ENCODE measurements at places on chromosomes 7 and 10.

- DNase-seq, result no peak
Measured at GRCh38 chr7:96310110-96310509, 11.8 kb downstream of the SLC25A13 start.

GRCh38 chr7:131459256-131459655 lies 97.2 kb downstream of the PODXL start:
- DNase-seq, result no peak

DNA sequence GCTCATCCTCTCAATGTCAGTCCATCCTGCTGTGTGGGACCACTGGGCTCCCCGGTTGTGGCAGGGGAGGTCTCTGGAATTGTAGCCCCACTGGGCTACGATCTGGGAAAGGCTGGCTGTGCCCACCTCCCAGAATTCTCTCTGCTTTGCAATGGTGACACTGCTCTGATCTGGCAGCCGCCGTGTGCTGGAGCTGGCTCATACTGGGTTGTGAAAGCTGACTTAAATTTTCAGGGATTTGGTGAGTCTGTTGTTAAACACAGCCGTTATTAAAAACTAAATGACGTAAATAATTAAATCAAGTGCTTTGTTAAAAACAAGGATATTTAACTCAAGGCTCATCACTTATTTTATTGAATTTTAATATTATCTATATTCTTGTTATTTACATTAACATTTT lies 160.0 kb downstream of the TAX1BP1 start:
- DNase-seq, result no peak

GRCh38 chr7:37076668-37077067 lies 352.4 kb upstream of the AOAH start:
- no peak for DNase-seq

DNA sequence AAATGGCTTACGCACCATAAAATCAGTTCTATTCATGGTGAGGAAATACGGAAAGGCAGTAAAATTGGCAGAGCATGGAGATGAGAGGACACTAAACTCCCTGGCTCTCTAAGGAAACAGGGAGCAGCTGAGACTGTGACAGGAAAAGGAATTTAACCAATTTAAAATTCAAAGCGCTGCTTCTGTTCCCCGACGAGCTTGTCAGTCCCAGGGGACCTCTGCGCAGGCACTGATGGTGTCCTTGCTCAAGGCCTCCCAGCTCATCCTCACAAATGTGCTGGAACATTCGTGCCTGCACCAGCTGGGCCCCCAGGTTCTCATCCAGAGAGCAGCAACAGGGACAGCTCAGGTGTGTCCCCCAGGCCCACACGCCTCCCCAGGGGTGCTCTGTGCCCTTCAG lies 101.4 kb downstream of the MAD1L1 start:
- no peak for DNase-seq

- DNase-seq, result no peak
Measured at GRCh38 chr10:44382131-44382858, 2.6 kb downstream of the CXCL12 start.

DNA sequence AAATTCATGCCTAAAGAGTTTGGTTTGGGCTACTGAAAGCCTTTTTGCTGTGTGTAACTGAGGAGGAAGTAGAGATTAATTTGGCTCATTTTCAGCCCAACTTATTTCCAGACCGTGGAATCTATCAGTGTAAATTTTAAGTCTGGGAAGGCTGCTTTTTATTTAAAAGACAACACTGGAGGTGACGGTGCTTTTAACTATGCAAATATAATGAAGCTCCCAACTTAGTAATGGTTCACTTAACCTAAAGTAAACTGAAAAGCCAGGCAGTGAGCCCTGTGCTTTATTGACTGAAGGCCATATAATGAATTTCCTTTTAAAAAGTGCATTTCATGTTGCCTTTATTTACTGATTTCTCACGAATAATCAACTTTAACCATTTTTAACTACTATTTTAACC lies 127.2 kb downstream of the NPY start:
- no peak for DNase-seq

GRCh38 chr7:94676431-94676830 lies 20.5 kb upstream of the SGCE start:
- DNase-seq, result no peak

DNA sequence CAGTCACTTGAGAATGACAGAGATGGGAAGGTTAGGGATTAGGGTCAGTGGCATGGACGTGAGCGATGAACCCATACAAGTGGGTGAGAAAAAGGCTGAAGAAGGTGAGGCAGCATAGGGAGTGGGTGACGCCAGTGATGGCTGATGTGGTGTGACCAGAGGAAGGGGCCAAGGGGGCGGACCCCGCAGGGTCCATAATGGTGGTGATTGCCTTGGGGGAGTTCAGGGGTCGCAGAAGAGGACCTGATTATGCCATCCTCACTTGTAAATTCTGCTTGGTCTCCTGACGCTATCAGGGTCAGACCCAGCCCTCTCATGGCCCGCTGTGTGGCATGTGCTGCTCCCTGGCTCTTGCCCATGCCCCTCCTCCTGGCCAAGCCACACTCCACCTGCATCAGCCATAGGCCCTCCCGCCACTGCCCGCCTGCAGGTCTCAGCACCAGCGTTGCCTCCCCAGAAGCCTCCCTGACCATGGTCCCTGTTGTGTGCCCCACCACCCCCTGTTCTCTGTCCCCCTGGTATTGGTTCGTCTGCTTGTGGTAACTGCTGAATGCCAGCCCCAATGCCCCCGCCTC lies 235.7 kb downstream of the EBF3 start:
- DNase-seq, result no peak

- no peak for DNase-seq
Measured at GRCh38 chr10:116972131-116972530, 32.9 kb downstream of the SHTN1 start.

DNA sequence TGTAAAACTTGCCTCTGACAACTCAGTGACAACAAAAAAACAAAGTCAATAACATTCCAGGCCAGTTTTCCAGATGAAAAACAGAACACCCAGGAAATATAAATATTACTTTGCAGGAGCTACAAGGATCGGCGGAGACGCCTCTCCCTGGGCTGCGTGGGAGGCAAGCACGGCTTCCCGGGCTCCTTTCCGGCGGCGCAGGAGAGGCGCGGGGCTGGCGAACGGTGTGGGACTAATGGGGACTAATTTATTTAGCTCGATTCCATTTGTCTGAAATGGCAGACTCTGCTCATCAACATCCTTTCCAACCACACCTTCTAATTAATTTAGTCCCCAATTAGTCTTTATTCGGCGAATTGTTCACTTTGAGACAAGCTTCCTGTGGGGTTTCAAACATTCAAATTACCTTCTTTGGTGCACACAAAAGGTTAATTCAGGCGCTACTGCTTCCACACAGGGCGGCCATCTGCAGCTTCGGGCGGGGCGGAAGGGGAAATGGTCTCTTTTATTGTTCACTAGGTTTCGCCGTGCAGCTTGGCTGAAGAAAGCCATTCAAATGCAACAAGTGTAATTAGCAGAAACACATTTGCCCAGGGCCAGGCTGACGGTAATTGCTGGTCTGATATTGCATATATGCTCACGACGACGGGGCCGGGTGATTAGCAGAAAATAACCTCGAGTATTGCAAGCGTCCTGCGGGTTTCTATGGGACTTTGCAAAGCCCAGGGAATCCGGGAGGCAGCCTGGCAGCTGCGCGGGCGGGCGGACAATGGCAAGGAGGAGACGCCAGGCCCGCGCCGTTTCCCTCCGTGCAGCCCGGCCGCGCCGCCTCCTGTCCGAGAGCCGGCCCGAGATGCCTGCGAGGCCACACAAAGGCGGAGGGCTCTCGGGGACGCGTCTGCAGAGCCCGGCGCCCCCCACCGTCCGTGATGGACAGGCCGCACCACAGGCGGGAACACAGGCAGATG lies 270.1 kb downstream of the PTPRN2 start:
- no peak for DNase-seq

DNA sequence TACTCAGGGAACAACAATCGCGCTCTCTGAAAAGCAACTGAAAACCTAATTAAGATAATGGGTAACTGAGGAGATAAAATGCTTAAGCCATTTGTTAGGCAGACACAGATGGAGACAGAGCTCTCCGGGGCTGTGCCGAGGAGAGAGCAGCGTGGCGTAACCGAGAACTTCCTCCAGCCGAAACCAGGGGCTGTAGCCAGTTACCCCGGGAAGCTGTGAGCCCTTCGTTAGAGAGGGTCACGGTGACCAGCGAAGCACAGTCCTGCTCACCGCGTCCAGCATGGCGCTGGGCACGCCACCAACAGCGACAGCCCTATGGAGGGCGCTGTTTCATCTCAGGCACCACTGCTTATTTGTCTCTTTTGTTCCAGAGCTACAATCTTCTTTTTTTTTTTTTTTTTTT lies 16.1 kb downstream of the PAPOLB start:
- DNase-seq, result no peak

DNA sequence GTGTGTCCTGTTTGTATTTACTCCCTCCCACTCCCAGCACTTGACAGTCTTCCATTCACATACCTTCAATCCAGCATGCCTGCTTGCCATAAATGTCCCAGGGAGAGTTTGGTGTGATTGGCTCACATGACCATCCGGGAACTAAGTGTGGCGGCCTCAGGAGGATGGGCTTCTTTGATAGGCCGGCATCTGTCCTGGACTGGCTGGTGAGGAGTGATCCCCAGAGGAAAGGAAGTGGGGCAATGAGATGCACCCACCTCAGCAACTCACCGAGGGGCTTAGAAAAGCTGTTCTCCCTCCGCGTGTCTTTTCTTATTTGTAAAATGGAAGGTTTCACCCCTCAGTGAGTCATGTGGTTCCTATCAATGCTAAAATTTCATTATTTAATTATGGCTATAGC lies 14.9 kb upstream of the EBF3 start:
- no peak for DNase-seq

GRCh38 chr7:102152672-102153598 lies 133.7 kb upstream of the SH2B2 start:
- DNase-seq, result no peak

GRCh38 chr10:78258323-78259030 lies 224.8 kb downstream of the RPS24 start:
- no peak for DNase-seq

DNA sequence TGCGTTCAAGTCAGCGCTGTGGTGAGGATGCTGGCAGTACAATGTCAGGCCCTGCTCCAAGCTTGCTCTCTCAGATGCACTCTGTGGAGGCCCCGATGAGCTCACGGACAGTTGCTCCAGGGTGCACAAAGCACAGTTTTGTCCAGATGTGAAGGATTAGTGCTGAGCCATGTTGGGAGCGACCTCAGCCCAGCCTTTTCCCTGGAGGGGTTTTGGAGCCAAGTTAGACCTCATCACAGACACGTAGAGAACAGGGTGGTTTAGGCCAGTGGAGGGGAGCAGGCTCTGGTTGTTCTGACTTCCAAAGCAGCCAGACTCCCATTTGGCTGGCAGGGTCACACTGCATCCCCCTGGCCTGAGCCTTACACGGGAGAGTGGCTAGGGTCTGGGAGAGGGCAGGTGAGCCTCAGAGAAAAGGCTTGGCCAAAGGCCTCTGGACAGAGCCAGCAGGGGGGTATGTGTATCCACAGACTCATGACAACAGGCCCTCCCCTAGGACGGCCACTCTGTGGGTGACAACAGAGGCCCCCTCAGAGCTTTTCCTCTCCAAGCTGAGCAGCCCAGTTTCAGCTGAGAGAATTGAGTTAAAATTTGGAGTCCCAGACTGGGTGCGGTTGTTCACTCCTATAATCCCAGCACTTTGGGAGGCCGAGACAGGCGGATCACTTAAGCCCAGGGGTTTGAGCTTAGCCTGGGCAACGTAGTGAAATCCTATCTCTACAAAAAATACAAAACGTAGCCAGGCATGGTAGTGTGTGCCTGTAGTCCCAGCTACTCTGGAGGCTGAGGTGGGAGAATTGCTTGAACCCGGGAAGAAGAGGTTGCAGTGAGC lies 4.7 kb downstream of the PLAC9 start:
- no peak for DNase-seq

- no peak for DNase-seq
Measured at GRCh38 chr7:123237-123636, 69.1 kb upstream of the FAM20C start.

- no peak for DNase-seq
Measured at GRCh38 chr7:51059504-51060142, 257.0 kb downstream of the COBL start.

GRCh38 chr10:19488592-19489280 lies 327.5 kb upstream of the PLXDC2 start:
- DNase-seq, result no peak

DNA sequence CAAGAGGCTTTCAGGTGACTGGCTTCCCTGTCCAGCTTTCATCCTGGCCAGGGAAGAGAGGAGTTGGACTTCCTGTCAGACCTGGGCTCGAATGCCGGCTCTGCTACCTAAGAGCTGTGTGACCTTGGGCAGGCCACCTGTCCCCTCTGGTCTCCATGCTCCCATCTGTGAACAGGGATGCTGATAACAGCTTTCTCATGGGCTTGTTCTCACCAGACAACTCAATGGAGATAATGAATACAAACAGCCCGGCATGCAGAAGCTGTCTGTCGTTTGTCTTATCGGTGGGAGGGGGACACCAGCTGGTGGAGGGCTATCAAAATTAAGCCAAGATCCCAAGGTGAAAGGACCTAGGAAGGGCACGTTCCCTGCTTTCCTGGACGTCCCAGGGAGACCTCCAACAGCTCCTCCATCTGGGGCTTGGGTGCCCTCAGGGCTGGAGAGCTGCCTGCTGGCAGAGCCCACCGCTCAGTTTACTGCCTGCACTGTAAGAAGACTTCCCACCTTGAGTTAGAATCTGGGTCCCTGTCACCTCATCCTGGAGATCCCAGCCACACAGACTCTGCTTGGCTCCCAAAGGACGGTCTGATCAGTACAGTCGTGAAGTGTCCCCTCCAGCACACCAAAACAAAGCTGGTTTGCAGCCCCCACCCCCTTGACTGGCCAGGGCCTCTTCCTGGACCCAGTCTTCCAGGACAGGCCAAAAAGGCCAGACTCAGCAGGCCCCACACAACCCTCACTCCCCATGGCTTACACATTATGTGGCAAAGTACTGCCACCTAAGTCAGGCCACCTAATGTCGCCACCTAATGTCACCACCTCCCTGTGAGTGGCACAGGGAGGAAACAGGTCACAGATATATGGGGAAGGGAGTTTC lies 40.9 kb downstream of the PPIF start:
- DNase-seq, result no peak

DNA sequence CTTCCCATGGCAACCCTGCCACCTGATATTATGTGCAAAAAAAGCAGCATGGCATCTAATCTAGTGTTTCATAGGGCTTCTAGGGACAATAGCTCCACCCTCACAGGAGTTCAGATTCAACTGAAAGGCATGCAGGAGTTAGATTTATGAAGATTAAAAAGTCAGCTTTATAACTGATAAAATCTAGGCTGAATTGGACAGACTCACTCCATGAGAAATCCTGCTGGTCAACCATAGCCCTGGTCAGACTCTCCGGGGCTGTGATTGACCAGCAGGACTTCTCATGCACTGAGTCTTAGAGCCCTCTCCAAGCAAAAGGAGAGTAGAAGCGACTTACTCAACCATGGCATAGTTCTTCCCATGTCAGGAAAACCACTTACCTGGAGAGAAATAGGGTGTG lies 345.4 kb downstream of the NEBL start:
- DNase-seq, result no peak

All from stimulated activated CD4-positive, alpha-beta T cell treated with anti-CD3 and anti-CD28 coated beads, Interleukin-12 subunit alpha, Interleukin-12 subunit beta, amount 100 ng/mL, for 24 hours (primary cell).